ENCODE measurements at places on chromosomes 4 and X.

DNA sequence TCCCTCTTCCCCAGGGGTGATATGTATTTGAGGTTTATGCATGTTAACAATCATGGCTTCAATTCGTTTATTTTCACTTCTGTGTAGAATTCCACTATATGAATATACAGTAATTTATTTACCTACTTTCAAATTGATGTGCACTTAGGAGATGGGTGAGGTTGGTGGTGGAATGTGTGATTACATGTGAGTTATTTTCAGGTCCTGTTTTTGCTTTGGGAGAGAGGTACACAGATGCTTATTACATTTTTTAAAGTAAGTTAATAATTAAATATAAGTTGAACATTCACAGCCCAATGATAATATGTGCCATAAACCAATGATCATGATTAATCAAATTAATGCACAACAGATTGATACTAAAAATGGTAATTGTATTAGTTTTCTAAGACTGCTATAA, 79.5 kb downstream of the SPRY1 start:
- no peak for DNase-seq

DNA sequence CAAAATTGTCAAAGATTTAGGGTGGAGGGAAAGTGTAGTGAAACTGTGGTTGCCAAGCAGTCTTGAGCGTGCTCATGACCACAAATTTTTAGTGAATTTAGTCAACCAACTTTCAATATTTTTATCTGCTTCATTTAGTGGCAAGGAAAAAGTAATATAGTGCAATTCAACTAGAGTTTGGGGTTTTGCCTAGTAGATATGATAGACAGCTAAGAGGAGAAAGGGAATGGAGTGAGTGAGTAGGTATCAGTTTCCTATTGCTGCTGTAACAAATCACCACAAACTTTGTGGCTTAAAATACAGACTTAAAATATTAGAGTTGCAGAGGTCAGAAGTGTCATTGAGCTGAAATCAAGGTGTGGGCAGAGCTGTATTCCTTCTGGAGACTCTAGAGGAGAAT, 3.7 kb upstream of the CT47C1 start:
- DNase-seq, result no peak

DNA sequence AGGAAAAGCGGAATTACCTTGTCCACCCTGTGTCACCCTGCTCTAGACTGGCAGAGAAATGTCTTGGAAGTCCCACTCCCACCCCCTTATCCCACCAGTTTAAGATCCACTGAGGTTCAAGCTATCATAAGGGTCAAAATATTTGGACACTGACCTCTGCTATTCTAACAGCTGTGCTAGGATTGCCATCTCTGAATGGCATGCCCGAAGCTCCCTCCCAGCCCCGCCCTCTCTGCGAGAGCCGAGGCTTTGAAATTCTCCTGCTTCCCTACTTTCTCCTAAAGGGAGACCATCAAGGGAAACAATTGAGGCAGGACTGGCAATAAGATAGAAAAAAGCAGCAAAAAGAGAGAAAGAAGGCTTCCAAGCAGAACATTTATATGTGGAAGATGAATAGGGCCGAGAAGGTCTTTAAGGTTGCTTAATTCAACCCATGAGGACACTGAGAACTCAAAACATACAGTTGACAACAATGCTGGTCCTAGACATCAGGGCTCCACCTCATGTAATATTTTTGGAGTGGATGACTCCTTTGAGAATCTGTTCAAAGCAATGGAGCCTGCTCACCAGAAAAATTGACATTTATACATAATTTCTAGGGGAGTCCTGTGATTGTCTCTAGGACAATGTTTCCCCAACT, 338.7 kb upstream of the F9 start:
- DNase-seq, result no peak

DNA sequence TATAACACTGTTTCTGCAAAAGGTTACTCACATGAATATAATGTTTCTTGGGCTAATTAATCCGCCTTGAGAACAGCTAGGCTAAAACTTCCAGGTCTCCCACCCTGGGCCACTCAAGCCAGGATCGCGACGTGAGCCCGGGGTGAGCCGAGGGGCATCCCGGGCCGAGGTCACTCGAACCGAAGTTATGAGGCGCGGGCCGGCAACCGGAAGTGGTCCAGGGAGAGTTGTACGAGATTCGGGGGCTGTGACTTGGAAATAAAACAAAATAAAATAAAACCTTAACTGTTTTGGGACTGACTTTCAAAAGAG, 317 bp downstream of the CMC4 start:
- peak; percentile 69 for DNase-seq

DNA sequence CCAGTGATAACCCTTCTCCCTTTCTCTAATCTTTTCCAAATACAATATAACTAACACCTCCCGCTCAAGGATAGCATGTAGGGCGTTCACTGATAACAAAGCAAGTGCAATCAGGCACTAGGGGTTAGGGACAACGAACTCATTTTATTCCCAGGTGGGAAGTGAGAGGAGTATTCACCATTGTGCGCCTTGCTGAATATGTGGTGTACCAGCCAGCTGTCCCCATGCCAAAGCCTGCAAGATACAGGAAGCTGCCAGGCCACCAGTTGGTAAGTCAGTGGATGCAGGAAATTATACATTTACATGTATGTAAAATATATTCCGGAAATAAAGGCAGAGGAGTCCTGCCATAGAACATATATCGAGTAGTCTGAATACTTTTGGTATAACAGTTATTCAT, 6.3 kb upstream of the HPRT1 start:
- no peak for DNase-seq

DNA sequence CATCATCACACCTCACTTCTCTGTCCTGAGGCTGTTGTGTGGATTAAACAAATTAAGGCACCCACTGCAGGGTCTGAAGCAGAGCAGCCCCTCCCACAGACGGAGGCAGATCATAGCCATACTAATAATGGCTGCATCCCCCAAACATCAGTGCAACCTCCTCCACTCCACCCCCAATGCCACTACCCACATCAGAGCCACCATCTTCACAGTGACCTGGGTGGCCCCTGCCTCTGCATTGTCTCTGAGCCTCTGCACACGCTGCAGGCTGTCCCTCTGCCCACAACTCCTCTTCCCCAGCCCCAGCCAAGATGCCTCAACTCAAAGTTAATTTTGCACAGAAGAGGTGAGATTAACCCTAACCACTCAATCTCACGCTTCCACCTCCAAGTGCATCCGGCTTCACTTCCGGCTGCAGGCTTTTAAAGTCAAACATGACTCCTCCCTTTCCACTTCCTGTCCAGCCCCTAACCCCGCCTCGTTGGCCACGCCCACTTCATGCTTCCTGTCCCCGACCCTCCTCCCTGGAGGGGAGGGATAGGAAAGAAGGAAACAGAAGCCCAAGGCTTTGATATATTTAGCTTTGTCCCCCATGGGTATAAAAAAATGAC, 22.7 kb downstream of the JAKMIP1 start:
- DNase-seq, result no peak

DNA sequence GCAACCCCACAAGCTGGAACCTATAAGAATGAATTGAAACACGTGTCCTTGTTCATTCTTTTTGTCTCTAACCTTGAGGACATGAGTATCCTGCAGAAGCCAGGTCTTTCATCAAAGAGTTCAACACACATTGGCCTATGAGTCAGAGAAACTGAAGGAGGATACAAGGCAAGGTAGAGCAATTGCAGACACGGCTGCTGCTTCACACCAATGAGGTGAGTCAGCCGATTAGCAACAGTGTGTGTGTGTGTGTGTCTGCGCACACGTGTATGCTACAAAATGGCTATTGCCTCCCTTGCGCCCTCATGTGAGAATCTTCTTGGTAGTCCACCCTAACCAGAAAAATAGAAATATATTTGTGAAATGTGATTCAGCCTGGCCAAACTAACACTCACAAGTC, 1477.7 kb upstream of the IGFBP7 start:
- DNase-seq, result no peak

GRCh38 chr4:14924812-14925344, 77.4 kb upstream of the CPEB2 start:
- DNase-seq, result no peak

GRCh38 chr4:14816623-14817261, 185.5 kb upstream of the CPEB2 start:
- DNase-seq, result no peak

Data from right kidney (tissue), 9 donors.